ENCODE measurements at places on chromosomes 2 and 18. TPM values are rescaled to one million over a fixed set of nuclear protein-coding genes. Genes with fewer than 3 reads are reported as not detected.

ACTR3 gene
- polyA plus RNA-seq = 57.2 TPM

LMAN1 gene
- polyA plus RNA-seq = 18.3 TPM

SLC16A14 gene
- polyA plus RNA-seq = 2.6 TPM

DUSP19 gene
- polyA plus RNA-seq = 0.55 TPM

PDIA6 gene
- polyA plus RNA-seq = 40.1 TPM

RND3 gene
- polyA plus RNA-seq = 47.6 TPM

DSG2 gene
- polyA plus RNA-seq = 5.8 TPM

EMILIN2 gene
- 2.0 TPM for polyA plus RNA-seq

MDH1B gene
- polyA plus RNA-seq = 0.51 TPM

SIX3 gene
- not detected for polyA plus RNA-seq

RIT2 gene
- not detected for polyA plus RNA-seq

POMC gene
- 2.1 TPM for polyA plus RNA-seq

CRACDL gene
- 15.8 TPM for polyA plus RNA-seq

MYL1 gene
- polyA plus RNA-seq = not detected

MYO7B gene
- 0.09 TPM for polyA plus RNA-seq

TRABD2A gene
- 0.08 TPM for polyA plus RNA-seq
